Breast epithelium (tissue), 4 donors: ENCODE measurements at places on chromosomes 12 and 14. TPM values are rescaled to one million over a fixed set of nuclear protein-coding genes. Genes with fewer than 3 reads are reported as not detected.
A peak's percentile ranks its signal among the peaks of the same experiment; 100 is the strongest.

DNA sequence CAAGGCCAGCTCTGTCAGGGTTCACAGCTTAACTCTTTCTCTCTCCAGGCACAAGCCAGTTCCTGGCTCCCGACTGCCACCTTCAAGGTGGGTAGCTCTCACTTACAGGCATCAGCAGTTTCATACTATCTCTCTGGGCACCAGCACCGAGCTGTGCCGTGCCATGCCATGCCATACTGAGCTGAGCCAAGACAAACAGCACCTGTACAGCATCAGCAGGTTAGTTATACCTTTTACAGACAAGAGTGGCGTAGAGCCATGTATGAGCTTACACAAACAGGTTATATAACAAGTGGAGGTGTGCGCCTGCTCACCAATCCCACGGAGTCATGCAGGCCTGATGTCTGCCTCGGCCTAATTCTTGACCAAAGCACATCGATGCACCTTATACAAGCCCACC, 1098.7 kb downstream of the AACS start:
- H3K36me3 ChIP-seq, result no peaks in the 10 kb centered on the region
- H3K4me1 ChIP-seq, result no peaks in the 10 kb centered on the region
- no peak overlapping the region for H3K27ac ChIP-seq

DNA sequence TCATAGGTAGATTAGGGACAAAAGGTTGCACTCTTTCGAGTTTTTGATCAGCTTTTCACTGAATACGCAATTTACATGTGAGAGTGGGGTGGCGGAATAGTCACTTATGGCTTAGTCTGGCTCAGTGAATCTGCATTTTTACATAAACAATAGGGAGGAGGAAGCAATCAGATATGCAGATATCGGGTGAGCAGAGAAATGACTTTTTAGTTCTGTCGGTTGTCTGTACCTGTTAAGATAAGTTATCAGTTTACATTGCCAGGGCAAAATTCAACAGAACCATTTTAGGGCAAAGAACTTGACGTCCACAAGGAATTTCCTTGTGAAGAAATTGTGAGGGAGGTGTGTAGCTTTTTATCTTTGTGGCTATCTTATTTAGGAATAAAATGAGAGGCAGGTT, 15.4 kb upstream of the EGLN3 start:
- H3K27me3 ChIP-seq, result no peaks in the 10 kb centered on the region
- no peak for DNase-seq
- H3K27ac ChIP-seq, result no peak overlapping the region
- no peaks in the 10 kb centered on the region for H3K36me3 ChIP-seq
- H3K4me3 ChIP-seq, result no peak overlapping the region

The TAS2R43 gene
- total RNA-seq, result 9.2 TPM

- no peak for DNase-seq
- H3K4me1 ChIP-seq, result no peaks in the 10 kb centered on the region
- no peaks in the 10 kb centered on the region for H3K27me3 ChIP-seq
- H3K36me3 ChIP-seq, result no peaks in the 10 kb centered on the region
Measured at GRCh38 chr12:105944628-105945027, 194.1 kb downstream of the NUAK1 start.

GRCh38 chr14:53126731-53127130, 26.4 kb downstream of the DDHD1 start:
- no peaks in the 10 kb centered on the region for H3K36me3 ChIP-seq
- no peaks in the 10 kb centered on the region for H3K27me3 ChIP-seq
- H3K27ac ChIP-seq, result no peak overlapping the region
- DNase-seq, result no peak

DNA sequence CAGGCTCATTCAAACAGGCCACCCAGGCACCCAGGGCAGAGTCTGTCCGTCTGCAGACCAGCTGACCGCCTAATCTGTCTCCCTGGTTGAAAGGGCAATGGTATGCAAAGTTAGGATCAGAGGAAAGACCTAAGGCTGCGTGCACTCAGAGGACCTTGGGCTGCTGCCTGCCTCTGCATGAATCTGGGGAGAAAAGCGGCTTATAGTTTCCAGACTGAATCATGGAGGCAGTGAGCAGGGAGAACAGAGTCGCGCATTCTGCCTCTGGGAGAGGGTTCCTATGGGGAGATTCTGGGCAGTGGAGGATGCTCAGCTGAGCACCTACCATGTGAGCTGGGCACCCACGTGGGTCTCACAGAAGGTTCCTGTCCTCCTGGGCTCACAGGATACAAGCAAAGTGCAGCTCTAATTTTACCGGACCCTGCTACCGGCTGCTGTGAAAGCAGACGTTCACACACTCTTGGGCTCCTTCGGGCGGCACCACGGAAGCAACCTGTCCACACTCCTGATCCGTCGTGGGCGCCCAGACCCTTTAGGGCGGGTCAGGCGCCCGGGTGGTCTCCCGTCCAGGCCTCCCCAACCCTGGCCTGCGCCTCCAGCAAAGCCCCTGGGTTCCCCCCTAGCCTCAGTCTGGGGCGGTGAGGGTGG, 772 bp downstream of the SCARB1 start:
- no peaks in the 10 kb centered on the region for H3K4me1 ChIP-seq
- H3K4me3 ChIP-seq, result peak overlapping the region; percentile 85
- H3K27me3 ChIP-seq, result no peaks in the 10 kb centered on the region
- H3K27ac ChIP-seq, result peak overlapping the region; percentile 74
- no peaks in the 10 kb centered on the region for H3K36me3 ChIP-seq
- DNase-seq, result no peak

DNA sequence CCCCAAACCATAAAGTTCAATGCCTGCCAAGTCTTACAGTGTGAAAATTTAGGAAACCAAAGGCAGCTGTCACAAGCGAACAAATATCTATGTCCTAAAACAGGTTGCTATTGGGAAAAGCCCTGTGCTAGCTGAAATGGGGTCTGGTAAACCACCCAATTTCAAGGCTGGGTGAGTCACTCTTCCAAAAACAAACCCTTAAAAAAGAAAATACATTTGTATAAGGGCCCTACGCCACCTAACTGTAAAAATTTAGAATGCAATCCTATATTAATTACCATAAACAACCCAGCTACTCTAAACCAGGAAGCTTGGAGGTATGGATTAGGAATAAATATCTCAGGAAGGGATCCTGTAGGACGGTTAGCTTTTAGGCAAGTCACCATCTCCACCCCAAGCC, 32.1 kb downstream of the PRMT8 start:
- H3K36me3 ChIP-seq, result no peaks in the 10 kb centered on the region
- no peak overlapping the region for H3K4me3 ChIP-seq

The SLCO1B1 gene
- total RNA-seq, result not detected

The DBX2 gene
- total RNA-seq, result 0.32 TPM

DNA sequence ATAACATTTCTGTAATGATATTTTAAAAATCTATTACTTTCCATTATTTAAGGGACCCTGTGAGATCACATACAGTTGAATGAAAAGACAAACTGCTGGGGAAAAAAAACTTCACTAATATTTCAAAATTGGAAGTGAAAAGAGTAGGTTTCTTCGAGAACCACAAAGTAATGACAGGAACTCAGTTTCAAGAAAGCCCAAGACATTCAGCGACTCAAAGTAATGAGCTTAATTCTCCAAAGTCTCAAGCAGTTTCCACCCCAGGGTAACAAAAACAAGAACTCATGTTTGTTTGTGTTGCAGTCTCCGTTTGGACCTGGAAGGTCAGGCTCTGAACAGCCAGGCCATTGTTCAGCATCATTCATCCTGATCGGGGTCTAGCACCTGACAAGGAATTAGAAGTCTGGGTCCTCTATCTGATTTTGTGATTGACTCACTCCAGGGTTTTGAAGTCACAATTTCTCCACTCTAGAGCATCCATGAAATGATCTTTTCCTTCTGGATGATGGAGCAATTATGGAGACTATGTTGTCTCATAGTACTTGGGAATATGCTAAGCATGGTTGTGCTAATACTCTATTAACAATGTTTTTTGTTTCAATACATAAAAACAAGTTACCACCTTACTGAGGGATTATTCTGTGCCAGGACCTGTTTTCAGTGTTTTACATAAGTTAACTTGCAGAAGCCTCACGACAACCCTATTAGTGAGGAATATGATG, 126.9 kb downstream of the SLC25A21 start:
- no peak overlapping the region for H3K27ac ChIP-seq
- H3K4me1 ChIP-seq, result no peaks in the 10 kb centered on the region
- no peaks in the 10 kb centered on the region for H3K36me3 ChIP-seq
- DNase-seq, result no peak
- H3K4me3 ChIP-seq, result no peak overlapping the region

- H3K27ac ChIP-seq, result no peak overlapping the region
- no peak for DNase-seq
- H3K4me1 ChIP-seq, result no peaks in the 10 kb centered on the region
Measured at GRCh38 chr14:103022002-103022684, 35.2 kb downstream of the CDC42BPB start.
